Activated effector memory CD4-positive, alpha-beta T cell treated with anti-CD3 and anti-CD28 coated beads, Interleukin-2, amount 50 U/mL, for 16 hours (primary cell): ENCODE measurements at places on chromosomes 12 and 14.

DNA sequence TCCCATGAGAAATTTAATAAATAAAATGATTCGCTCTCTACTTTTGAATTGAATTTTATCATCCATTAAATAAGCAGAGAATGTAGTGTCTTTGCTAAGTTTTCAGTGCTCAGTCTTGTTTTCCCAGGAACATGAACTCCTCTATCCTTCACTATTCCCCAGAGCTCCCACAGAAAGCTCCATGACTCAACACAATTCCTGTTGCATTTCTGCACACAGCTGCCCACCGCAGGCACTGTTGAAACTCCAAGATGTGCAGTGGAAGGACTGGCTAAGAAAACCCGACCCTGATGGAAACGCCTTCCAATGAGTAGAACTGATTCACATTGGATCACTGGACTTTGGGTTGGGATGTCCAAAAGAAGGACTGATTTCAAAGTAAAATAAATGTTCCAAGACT, 202.4 kb upstream of the AMIGO2 start:
- no peak for DNase-seq

- no peak for DNase-seq
Measured at GRCh38 chr14:32623300-32624093, 294.4 kb downstream of the AKAP6 start.

GRCh38 chr12:51592034-51592705, 1.1 kb downstream of the SCN8A start:
- no peak for DNase-seq

DNA sequence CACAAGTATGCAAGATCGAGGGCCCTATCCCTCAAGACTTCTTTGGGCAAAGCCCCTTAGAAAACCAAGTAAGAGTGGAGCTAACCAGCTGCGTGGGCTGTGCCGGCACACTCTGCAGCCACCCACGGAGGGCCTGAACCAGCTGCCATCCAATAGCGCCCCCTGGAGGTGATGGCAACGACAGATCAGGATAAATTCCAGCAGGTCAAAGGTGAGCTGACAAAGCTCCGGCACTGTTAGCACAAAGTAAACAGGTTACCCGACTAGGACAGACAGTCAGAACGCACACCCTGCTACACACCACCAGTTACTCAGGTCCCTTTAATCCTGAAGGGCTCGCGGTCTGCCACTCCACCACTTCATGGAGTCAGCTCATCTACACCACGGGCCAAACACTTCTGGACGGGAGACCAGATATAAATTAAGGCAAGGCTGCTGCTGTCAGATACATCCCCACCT, 4.9 kb downstream of the ZBTB39 start:
- DNase-seq, result peak; percentile 91

DNA sequence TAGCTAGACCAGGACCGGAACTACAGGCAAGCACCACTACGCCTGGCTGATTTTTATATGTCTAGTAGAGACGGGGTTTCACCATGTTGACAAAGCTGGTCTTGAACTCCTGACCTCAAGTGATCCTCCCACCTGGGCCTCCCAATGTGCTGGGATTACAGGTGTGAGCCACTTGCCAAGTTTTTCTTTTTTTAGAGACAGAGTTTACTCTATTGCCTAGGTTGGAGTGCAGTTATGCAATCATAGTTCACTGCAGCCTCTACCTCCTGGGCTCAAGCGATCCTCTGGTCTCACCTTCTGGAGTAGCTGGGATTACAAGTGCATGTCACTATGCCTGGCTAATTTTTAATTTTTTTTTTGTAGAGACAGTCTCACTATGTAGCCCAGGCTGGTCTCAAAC, 201.5 kb upstream of the TBX3 start:
- DNase-seq, result no peak

GRCh38 chr14:89205137-89205740, 211.8 kb downstream of the FOXN3 start:
- DNase-seq, result no peak

GRCh38 chr12:69998011-69998410, 173.0 kb downstream of the MYRFL start:
- no peak for DNase-seq

- DNase-seq, result no peak
Measured at GRCh38 chr12:132813443-132813842, 15.2 kb downstream of the GOLGA3 start.

GRCh38 chr14:98919434-98919833, 352.6 kb downstream of the BCL11B start:
- DNase-seq, result peak; percentile 53

GRCh38 chr12:118290130-118290529, 82.6 kb downstream of the TAOK3 start:
- DNase-seq, result no peak

GRCh38 chr12:122837306-122838265, 2.3 kb downstream of the HIP1R start:
- no peak for DNase-seq

DNA sequence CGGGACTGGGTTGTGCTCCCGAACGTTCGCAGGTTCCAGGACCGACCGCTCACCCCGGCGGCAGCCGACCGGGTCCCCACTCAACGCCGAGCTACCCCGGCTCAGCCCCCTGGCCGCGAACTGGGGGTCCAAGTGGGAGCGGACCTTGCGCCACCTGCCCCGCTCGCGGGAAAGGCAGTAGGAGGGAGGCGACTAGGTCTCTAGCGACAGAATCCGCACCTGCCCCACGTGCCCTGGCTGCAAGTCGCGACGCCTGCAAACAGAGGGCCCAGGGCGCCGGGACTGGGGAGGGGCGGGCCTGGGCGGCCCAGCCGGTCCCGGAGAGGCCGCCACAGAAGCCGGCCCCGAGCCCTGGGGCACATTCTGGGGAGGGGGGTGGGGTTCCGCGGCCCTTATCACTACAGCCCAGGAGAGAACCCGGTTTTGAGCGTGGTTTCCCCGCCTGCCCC, 239.2 kb upstream of the CPNE8 start:
- no peak for DNase-seq

DNA sequence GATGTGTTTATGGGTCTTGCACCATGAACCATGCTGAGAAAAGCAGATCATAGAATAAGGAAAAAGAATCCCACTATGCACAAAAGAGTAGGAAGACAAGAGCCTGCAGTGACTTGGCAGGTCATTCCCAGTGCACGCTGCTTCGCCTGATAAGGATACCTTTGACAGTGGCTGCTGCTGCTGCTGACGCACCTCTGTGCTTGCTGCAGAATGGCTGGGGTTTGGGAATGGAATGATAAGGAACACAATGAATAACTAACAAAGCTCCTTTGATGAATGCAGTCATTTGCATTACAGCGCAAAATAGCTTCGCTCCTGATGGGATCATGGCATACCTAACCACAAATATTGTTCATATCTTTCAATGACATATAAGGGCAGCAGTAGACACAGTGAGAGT, 278.7 kb downstream of the PDZRN4 start:
- no peak for DNase-seq
